ENCODE measurements at places on chromosomes 7 and 10.
A peak's percentile ranks its signal among the peaks of the same experiment; 100 is the strongest.

DNA sequence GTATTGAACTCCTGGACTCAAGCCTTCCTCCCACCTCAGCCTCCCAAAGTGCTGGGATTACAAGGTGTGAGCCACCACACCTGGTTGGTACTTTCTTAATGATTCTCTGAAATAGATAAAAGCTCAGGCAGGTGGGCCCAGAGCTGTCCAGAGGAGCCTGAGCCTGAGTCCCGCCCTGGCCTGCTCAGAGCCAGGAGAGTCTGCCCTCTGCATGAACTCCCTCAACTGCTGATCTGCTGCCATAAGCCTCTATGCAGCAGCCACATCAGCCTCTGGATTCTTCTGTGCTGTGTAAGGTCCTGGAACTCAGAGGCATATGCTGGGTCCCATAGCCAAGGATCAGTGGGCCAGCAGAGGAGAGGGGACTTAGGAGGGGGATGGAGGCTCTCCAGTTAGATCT is 23.1 kb upstream of the DDIT4 start:
- peak; percentile 77 for DNase-seq

GRCh38 chr7:29255906-29256692 is 61.5 kb downstream of the CHN2 start:
- no peak for DNase-seq

DNA sequence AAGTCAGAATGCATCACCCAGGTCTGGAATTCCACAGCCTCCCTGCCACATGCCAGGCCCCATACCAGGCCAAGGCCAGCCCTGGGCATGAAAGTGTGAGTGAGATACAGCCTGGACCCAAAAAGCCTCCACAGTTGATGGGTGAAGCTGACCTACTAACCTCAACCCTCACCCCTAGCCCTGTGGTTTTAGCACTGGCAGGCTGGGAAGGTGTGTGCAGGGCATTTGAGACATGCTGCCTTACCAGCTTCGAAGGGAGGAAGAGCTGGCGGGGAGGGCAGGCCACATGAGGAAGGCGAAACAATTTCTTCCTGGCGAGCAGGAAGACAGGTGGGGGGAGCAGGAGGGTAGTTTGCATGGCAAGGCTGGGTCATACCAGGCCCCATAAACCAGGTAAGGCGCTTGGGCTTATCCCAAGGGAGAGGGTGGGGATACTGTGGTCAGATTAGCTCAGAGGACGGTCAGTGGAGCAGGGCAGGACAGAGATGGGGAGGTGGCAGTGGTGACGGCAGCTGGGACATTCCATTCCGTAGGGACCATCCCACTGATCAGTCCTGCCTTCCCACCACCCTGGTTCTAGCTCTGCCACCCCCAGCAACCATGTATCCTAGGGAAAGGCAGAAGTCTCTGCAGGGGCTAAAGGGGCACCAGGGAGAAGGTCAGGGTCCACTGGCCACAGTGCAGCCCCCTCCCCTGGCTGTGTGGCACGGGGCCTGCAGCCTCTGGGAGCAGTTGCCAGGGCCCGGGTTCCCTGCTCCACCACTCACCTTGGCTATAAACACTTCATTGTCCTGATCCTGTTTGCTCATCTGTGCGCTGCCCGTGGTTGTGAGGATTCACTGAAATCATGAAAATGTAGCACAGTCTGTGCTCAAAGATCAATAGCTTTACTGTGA is 155.8 kb downstream of the NRF1 start:
- no peak for DNase-seq

DNA sequence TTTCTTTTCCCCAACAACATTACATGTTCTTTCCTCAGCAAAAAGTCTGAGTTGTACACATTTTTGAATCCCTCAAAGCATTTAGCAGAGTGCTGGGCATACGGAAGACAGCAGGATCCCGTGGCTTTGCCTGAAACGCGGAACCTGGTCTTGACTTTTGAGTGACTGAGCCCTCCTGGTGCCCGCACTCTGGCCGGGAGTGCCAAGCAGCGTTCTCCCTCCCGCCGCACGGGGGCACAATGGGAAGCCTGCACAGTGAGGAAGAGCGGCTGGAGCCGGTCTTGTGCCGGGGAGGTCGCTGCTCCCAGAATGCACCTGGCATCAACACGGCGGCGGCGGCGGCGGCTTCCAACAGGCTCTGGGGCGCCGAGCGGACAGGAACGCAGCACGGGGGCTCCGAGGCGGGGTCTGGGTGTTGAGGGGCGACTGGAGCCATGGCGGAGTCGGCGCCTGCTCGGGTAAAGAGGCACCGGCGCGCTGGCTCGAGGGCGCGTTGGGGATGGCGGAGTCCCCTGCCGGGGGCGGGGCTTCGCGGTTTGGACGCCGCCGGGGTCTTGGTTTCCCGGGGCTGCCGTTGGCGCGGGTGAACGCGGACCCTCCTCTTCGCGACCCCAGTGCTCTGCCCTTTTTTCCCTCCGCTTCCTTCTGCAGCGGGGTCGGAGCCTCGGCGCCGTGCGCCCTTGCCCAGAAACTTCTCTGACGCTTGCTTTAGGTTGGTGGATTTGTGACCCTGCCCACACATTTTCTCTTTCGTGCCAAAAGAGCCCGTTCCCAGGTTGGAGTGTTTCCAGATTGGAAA is at the start of gene ZNF212:
TSS of gene ZNF212 (plus strand) at position 307 of the 799 bp plus-strand sequence. CDS start at position 435, 128 bp downstream.
- DNase-seq, result peak; percentile 97

- no peak for DNase-seq
Measured at GRCh38 chr10:72146071-72146470, 57.7 kb upstream of the SPOCK2 start.

DNA sequence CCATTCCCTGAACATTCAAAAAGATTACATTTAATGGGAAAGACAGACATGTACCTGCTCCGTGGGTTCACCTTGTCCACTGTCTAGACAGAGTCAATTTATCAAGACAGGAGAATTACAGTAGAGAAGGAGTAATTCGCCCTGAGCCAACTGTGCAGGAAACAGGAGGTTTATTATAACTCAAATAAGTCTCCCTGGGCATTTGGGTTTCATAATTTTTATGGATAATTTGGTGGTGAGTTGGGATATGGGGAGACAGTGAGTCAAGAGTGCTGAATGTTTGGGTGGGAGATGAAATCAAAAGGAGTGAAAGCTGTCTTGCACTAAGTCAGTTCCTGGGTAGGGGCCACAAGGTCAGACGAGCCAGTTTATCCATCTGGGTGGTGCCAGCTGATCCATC is 165.9 kb upstream of the NAMPT start:
- DNase-seq, result no peak

- DNase-seq, result no peak
Measured at GRCh38 chr10:28400176-28400575, 97.3 kb upstream of the MPP7 start.

DNA sequence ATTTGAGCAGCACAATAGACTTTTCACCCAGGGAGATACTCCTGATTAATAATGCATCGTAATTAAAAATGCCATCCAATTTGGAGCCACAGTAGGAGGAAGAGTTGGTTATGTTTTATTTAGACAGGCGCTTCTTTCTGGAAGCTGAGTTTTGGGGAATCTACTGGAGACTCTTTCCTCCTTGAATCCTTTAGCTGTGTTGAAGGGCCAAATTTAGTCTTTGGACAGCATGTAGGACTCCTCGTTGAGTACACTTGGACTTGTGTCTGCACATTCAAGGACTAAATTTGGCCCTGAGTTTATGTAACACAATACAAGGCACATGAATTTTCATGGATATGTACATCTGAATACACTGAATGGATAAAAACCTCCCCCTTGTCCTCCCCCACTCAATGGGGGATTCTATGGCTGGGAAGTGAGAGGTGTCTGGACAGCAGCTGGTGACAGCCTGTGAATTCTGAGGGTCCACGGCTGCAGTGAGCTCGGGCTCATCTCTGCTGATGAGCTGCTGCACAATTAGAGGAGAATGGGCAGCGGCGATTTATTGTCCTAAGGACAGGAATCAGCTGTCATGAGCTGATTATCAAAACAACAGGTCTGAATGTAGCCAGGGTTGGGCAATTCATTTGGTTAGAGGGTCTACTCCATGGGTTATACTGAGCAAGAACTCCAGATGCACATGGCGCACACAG is 95.2 kb downstream of the PRTFDC1 start:
- DNase-seq, result no peak

- DNase-seq, result no peak
Measured at GRCh38 chr7:133980804-133981203, 146.3 kb upstream of the LRGUK start.

- no peak for DNase-seq
Measured at GRCh38 chr10:21071001-21071673, 174.0 kb upstream of the NEBL start.

DNA sequence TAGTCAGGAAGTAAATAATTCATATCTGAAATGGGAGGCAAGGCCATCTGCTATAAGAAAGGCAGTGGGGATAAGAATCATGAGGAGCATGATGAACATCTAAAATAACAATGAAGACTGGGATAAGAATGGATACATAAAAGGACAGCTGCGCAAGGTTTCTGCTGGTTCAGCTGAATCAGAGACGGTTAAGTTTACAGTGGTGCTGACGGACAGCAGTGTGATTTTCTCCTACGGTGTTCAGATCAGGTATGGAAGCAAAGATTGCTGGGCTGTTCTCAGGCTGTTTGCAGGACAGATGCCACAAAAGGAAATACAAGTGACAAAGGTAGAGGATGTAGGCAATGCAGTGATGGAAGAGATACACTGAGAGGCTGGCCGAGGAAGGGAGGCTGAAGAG is 8.4 kb downstream of the CYCS start:
- DNase-seq, result no peak

DNA sequence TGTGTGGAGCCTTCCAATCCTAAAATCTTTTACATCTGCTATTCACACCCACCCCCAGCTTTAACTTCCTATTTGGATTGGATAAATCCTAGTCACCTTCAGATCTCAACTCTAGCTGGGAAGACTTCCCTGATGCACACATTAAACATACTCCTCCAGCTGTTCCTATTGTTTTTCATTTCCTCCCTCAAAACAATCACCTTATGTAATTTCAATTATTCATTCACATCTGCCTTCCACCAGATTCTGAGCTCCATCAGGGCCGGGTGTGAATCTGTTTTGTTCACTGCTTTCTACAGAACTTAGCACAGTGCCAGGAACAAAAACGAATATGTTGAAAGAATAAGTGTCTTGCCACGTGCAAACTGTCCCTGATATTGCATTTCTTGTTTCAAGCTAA is 497.4 kb downstream of the PLXDC2 start:
- DNase-seq, result no peak

- DNase-seq, result no peak
Measured at GRCh38 chr10:121781101-121781500, 146.7 kb downstream of the ATE1 start.

GRCh38 chr10:43120929-43121314 is 17.3 kb upstream of the CSGALNACT2 start:
- no peak for DNase-seq

DNA sequence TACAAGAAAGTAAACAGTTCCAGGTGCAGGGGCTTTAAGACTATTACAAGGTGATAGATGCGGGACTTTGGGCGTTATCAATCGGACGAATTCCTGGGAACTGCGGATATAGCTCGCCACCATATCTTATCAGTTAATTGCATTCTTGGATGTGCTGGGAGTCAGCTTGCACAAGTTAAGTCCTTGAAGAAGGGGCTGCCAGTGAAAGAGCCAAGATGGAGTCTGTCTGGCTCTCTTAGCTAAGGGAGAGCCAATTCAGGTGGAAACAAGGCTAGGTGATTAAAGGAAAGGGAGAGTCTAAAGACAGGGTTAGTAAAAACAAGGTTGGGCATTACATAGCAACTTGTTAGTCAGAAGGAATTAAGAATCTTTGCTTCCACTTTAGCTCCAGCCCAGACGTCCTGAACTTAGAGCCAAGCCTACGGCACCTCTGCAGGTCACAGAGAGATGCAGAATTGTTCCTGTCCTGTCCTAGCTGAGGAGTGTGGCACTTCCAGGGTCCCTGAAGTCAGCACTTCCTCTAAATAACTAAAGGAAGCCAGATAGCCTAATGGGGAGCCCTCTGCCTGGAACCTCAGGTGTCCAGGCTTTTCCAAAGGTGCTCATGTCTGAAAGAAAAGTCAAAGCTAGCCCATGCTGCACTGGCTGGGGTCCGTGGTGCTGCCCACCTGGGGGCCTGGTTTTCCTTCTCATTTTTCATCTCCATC is 17.3 kb downstream of the ZC3HAV1 start:
- DNase-seq, result no peak

Data from adipocyte (in vitro differentiated cells).